Activated CD8-positive, alpha-beta T cell treated with anti-CD3 and anti-CD28 coated beads for 36 hours (primary cell): ENCODE measurements at places on chromosomes 4 and X. TPM values are rescaled to one million over a fixed set of nuclear protein-coding genes. Genes with fewer than 3 reads are reported as not detected.

DNA sequence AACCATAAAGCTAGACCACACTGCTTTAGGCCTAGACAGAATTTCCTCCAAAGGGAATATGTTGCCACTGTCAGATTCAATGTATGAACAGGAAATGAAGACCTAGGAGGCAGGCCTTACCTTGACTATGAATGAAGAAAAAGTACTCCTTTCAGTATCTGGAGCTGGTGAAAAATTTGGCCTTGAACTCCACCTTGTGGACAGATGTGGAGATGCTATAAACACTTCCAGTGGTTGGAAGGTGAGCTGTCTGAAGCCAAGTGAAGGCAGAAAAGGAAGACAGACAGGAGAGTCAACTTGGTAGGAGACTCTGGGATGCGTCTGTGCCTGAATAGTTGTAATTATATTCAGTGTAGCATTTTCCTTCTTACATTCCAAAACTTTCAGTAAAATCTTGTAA, 17.2 kb downstream of the SPIN3 start:
- peak; percentile 44 for DNase-seq

DNA sequence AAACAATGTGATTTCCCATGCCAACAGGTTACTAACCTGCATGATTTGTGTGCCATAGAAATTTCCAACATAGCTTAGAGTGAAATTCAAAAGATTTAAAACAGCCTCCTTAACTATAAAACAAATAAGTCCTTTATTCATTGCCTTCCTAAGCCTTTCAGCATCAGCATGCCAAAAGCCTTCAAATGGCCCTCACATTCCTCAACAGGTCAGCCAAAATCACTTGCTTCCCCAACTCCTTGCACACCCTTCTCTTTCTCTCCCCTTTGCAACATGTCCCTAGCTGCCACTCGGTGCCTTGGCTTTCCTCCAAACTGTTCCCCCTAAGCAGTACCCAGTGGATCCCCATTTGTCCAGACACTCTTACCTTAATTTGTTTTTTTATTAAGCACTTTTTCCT, 74.9 kb upstream of the PCDH19 start:
- DNase-seq: no peak

DNA sequence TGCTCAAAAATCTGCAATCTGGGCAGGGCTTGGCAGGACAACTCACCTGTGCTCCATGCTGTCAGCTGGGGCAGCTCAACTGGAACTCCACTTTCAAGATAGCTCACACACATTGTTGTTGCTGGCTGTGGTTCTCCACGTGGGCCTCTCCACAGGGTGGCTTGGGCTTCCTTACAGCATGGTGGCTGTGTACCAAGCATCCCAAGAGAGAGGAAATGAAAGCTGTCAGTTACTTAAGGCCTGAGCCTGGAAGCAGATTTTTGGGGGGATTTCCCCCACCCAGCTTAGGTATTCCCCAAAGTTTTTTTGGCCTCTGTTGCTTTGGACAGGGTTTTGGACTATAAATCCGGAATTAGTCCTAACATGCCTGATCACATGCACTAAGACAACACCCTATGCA, 81.0 kb downstream of the BCOR start:
- DNase-seq: peak; percentile 7

DNA sequence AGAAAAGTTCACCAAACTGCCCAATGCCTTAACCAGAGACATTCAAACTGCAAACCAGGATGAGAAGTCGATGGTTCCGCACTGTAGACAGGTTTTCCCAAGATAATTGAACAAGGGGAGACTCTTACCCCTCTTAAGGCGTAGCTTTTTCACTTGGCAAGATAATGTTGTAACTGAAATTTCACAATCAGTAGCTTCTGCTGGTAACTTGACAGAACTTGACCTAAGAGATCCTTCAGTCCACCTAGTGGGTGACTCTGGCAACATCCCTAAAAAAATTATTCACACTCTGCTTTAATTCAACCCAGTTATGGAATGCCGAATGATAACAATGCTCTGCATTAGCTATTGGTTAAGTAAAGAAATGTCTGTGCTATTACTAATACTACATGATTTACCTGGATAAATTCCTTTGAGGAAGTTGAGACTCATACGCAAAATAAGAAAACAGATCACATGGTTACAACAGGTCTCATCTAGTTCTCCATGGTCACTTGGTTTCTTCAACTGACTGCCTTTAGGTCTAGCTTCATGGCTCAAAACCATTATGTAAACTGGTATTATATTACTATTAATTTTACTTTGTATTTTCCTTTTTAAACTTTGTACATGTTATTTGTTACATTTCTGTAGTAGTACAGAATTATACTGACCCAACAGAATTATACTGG, 9.1 kb downstream of the ELF2 start:
- DNase-seq: no peak

DNA sequence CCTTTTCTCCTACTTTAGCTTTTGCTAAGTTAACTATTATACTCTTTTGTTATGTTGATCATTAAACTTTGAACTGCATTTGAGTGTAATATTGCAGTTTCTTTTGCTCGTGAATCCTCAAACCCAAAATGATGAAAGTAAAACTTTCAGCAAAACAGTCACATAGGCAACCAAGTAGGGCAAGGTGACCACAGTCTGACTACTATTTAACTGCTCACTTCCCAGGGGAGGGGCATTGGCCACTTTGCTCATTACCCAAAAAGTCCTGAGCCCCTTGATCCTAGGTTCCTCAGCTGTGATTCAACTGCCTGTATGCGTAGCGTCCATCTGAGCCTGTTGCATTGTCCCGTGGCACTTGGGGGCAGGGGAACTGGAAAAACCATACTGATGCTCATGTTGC, 17.0 kb downstream of the RBMX2 start:
- no peak for DNase-seq

DNA sequence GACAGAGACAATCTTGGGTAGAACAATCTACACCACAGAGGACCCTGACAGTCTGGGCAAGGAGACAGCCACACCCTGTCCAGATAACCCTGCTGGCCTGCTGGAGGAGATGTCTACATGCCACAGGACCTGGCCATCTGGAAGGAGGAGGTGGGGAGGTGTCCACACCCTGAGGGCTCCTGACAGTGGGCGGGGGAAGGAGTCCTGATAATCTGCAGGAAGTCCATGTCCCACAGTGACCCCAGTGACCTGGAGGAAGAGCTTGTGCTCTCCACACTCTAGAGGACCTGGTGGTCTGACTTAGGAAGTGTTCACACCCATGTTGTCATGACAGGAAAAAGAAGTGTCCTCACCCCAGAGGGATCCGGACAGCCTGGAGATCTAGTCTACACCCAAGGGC, 5.5 kb downstream of the SUV39H1 start:
- no peak for DNase-seq

DNA sequence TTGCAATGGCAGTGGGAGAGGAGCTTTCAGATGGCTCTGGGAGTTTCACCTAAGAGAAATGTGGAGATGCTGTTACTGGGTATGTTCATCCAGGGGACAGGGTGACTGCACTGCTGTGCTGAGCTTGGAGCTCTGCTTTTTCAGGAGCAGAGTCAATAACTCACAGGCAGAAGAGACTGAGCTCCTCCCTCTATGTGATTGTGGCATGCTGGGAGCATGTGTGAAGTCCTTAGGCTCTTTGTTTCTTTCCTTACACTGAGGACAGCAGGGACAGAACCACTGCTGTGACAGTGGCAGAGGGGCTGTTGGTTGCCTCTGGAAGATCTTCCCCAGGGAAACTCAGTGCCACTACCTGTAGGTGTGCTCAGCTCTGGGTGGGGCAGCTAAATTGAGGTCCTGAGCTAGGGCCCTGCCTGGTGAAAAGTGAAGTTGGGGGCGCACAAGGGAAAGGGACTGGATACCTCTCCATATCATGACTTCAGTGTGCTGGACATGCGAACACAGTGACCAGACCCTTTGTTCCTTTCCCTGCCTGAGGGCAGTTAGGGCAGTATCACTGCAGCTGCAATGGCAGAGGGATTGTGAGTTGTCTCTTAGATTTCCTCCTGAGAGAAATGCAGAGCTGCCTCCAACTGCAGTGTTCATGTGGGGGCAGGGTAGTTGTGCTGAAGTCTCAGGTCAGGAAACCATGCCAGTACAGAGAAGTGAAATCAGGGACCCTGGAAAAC, 156.7 kb downstream of the TENT5D start:
- DNase-seq: no peak

DNA sequence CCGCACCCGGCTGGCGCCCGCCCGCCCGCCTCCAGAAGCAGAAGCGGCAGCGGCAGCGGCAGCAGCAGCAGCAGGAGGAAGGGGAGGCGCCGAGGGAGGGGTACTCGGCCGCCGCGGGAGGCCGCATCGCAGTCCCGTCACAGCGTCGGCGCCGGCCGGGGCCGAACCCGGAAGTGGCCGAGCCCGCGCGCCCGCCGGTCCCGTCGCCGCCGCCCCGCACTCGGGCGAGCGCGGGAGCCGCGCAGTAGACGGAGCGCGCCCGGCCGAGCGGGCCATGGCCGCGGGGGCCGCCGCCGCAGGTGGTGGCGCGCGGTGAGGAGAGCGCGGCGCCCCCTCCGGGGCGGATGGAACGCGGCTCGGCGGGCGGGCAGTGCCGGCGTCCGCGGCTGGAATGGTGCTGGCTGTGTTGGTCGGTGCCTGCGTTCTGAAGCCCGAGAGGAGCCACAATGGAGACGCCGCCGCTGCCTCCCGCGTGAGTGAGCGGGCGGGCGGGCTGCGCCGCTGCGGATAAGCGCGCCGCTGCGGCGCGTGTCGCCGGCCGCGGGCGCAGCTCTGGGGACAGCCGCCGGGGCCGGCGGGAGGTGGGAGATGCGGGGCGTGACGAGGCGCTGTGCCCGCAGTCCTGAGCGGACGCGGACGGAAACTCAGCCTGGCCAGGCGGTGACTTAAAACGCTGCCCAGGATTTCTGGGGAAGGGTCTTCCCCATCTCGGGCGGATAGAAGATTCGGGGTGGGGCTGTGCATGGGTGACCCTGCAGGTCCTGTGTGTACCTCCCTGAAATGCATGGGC, at the start of gene KLHL2:
Gene KLHL2 (plus strand): TSS at position 131 of the 790 bp plus-strand sequence. CDS start 316 bp downstream, at position 447.
- peak; percentile 68 for DNase-seq

Gene NKX3-2
- total RNA-seq: not detected

- no peak for DNase-seq
Observed at GRCh38 chr4:99927566-99927965, 18.9 kb downstream of the DNAJB14 start.

Gene LIMCH1
- not detected for total RNA-seq

- DNase-seq: no peak
Observed at GRCh38 chrX:155544881-155545280, 67.9 kb downstream of the TMLHE start.

DNA sequence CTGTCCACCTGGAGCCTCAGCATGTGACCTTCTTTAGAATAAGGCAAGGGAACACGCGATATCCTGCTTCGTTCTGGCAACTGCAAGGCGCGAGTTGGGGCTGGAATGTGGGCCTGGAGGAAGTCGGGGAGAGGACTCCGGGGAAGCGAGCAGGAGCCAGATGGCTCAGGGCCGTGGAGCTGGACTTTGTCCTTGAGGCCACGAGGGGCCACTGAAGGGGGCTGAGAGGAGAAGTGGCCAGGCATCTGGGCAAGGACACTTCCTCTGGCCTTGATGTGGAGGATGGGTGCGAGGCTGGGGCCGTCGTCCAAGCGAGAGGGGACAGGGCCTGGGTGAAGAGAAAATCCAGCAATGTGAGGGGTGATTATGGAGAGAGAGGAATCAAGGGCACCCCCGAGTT, 12.2 kb upstream of the DUSP9 start:
- DNase-seq: no peak

- no peak for DNase-seq
Observed at GRCh38 chr4:99275050-99275449, 15.7 kb downstream of the ADH1A start.

DNA sequence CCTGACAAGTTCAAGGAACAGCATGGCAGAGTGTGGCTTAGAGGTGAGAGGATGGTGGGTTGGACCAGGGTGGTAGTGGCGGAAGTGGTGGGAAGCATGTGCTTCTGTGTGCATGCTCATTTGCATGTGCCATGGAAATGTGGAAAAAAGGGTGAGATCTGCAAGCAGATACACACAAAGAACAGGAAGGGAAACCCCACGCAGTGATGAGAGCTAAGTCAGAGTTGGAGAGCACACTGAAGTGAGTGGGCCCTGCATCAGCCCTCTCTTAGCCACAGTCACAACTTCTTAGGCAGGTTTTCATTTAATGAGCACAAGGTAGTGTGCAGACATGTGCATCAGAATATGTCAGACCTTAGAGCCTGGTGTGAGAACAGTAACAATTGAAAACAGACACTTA, 483.8 kb downstream of the AFF2 start:
- DNase-seq: no peak

GRCh38 chr4:19910861-19911525, 340.7 kb upstream of the SLIT2 start:
- DNase-seq: no peak

Gene FGFR3
- 1.0 TPM for total RNA-seq

Gene UGT2A1
- total RNA-seq: not detected

Gene CLNK
- not detected for total RNA-seq

DNA sequence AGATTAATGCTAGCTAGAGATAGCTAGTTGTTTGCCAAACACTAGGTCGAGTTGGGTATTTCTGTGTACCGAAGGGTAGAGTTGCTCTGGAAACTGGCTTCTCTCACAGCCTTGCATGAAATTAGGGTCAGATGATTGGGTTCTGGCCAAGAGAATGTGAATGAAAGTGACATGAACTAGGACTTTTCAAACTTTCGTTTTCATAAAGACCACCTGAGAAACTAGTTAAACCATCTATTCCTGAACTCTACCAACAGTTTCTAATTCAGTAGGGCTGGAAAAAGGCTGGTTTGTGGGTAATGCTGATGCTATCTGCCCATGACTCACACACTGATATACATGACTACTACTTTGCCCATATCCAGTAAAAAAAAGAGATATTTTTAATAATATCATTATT, 157.6 kb downstream of the GASK1B start:
- DNase-seq: no peak

- no peak for DNase-seq
Observed at GRCh38 chr4:2592572-2592971, 56.1 kb downstream of the FAM193A start.

GRCh38 chrX:40496728-40497127, 84.0 kb upstream of the ATP6AP2 start:
- no peak for DNase-seq

DNA sequence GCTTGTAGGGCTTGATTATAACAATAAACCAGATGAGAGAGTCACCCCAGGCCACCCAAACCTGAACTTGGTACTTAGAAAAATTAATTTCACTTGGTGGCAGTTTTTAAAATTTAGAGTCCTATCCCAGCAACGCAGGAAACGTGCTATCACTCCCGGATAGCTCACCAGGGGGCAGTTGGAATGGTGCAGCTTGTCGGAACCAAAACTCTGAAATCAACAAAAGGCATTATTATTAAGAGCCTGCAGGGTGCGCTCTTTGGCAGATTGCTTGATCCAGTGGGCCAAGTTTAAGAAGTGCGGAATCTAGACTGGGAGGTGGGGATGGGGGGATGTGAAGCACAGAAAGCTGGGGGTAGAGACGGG, 2.4 kb downstream of the FRAS1 start:
- DNase-seq: peak; percentile 31

DNA sequence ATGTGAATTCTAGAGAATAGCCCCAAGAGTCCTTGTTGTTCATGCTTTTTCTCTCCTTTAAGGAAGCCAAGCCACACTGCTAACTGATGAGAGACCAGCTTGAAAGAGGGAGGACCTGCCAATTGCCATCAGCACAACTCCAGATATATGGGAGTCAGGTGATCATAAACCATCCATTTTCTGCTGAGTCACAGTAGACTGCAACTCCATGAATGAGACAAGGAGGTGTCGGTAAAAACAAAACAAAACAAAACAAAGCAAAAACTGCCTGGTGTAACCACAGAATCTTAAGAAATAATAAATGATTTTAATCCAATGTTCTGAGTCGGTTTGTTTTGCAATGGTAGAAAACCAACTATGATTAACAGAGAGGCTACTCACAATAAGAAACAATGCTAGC, 837.3 kb downstream of the PCDH7 start:
- DNase-seq: no peak
